Cerebellum (tissue), 4 donors: ENCODE measurements at places on chromosomes 6 and 20. TPM values are rescaled to one million over a fixed set of nuclear protein-coding genes. Genes with fewer than 3 reads are reported as not detected.
A peak's percentile ranks its signal among the peaks of the same experiment; 100 is the strongest.

Gene RGS17
- total RNA-seq, result 60.7 TPM

DNA sequence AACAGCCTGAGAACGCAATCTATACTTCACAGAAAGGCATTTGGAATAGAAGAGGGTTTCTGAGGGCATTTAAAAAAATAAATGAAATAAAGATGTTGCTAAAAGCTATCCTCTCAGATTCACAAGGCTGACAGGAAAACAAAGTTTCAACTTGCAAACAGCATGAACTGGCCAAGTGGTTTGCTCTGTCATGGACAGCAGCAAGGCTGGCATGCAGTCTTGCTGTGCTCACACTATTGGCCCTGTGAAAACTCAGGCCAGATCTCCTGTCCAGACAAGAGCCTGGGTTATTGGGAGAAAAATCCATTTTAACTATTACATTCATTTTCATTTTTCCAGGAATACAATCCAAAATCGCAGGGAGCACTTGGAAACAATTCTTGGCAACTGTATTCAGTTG lies 506.2 kb upstream of the SLC35B3 start:
- DNase-seq, result no peak

- DNase-seq, result no peak
Observed at GRCh38 chr6:89927264-89927663, 33.0 kb downstream of the GJA10 start.

- no peak for DNase-seq
Observed at GRCh38 chr6:163984124-163984936, 569.8 kb downstream of the QKI start.

- DNase-seq, result no peak
Observed at GRCh38 chr6:123904228-123904627, 100.6 kb downstream of the NKAIN2 start.

DNA sequence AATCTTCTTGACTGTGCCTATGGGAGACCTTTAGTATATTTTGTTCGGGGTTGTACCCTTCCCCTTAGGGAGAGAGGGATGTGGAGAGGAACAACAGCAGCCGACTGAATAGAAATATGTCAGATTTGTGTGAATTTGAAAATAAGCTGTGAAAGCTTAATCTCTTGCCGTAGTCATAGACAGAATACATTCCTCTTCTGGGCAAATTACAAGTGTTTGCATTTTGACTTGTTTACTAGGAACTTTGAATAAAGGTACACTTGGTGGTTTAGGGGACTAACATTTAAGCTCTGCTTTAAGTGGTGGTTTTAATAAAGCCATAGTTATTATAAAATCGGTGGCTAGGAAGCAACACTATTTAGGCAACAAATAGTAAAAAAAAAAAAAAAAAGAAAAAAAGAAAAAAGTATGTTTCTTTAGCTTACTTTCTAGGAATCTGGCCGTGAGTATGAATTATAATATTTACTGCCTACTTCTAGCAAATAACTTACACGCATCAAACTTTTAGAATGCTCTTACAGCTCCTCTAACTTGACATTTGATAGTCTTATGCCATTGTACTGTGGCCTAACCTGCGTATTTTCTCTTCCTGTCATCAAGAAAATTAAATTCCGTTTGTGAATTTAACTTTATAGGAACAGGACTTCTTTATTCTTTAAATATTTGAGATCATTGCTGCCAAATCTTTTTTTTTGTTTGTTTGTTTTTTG lies 65.1 kb downstream of the ZBTB2 start:
- DNase-seq, result no peak

- DNase-seq, result no peak
Observed at GRCh38 chr6:131954059-131954774, 3.0 kb upstream of the CCN2 start.

GRCh38 chr6:38320358-38320757 lies 319.4 kb downstream of the BTBD9 start:
- DNase-seq, result no peak

DNA sequence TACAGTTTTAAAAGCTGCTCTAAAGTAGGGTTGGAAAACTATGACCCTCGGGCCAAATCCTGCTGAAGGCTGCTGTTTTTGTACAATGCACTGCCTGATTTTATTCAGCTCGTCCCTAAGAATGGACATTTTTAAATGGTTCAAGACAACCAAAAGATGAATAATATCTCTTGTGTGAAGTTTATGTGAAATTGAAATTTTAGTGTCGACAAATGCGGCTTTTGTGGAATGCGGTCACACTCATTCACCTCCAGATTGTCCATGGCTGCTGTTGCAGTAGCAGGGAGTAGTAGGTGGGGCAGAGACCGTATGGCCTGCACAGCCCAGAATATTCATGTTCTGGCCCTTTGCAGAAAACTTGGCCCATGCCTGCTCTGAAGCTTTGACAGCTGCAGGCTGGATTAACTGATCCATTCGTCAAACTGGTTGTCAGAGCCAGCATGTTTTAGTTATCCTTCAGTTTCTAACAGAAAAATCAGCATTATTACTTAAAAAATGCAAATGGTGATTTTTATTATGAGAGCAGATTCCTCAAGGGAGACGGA lies 91.6 kb downstream of the PSMG4 start:
- no peak for DNase-seq

GRCh38 chr6:167855825-167856425 lies 29.2 kb downstream of the AFDN start:
- no peak for DNase-seq

GRCh38 chr6:150228072-150228733 lies 85.4 kb downstream of the PPP1R14C start:
- no peak for DNase-seq

DNA sequence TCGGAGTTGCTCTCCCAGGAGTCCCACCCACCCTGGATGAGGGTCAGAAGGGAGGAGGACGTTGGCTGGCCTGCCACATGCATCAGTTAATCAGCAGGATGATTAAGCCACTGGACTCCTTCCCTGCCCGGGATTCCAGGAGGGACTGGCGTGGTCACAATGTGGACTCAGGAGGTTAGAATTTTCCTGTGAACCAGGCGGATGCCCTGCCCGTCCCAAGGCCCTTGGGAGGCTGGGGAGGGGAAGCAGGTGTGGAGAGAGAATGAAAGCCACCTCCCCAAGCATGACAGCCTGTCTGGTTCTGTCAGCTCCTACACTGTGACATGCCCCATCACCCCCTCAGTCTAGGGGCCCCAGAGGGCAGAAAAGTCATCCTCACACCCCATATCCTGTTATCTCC lies 11.6 kb upstream of the ITPR3 start:
- no peak for DNase-seq

Gene GNRH2
- total RNA-seq, result not detected

Gene FOXF2
- total RNA-seq, result 2.4 TPM

Gene BTN1A1
- not detected for total RNA-seq

DNA sequence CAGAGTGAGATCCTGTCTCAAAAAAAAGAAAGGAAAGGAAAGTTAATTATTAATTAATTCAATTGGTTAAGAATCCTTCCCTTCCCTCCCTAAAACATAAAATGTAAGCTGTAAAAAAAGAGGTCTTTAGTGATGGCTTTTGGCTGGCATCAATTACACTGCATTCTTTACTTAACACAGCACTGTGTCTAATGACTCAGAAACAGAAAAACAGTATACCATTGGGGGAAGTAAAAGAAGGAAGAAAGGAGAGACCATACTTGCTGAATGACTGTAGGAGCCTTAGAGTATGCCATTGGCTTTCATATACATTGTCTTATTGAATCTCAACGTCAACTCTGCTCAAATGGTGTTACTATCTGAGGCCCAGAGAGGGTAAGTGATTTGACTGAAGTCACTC lies 18.3 kb upstream of the CITED2 start:
- DNase-seq, result no peak

DNA sequence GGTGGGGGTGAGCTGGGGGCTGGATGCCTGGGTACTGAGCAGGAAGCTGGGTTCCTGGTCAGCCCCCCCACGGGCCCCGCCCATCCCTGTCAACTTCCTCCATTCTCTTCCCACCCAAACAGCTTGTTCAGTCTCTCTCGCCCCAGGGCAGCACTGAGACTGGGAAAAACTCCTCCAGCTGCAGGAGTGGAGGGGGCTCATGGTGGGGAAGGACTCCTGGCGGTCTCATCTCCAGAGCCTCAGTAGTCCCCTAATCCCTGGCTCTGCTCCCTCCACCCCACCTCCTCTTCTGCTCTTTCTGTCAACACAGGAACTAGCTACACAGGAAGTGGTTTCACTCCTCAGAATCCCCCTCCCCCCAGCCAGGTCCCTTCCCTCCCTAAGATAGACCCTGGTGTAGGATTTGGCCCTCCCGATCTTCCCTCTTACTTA lies at the start of gene GPSM3:
GPSM3 (minus strand) TSS at position 36 of the 432 bp plus-strand sequence. CDS start 130 bp downstream, outside the sequence.
- DNase-seq, result no peak

DNA sequence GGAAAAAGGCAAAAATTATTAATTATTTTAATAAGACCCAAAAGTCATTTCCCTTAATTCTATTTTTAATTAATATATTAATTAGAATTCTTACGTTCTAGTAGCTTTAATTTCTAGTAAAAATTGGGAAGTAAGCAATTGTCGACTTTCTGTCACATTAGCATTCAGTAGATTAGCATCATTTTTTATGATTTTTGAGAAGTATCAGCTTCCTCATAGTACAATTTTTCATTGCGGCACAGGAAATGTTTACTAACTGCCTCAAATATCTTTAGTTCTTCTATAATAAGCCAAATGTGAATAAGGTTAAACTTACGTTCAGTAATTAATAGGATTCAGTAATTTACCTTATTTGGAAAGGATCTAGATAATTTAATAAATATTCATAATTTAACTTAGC lies 687.4 kb downstream of the EPM2A start:
- no peak for DNase-seq

DNA sequence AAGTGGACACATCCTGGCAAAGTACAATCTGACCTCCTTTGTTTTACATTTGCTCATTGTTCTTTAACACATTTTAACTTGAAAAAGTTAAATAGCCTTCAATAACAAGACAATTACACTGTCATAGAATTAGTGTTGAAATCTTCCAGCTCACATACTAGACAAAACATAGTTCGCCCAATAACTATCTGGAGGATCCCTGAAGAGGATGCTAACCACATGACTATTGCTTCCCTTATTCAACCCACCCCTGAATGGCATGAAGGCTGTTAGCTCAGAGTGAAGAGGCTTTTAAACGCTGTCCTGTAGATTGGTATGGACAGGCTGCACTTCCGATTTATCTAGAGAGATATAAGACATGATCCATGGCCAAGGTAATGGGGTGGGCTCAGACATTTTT lies 15.0 kb upstream of the DSE start:
- DNase-seq, result no peak

GRCh38 chr20:9705722-9706476 lies 133.0 kb downstream of the PAK5 start:
- peak; percentile 40 for DNase-seq

Gene MCM3
- total RNA-seq, result 27.2 TPM

- no peak for DNase-seq
Observed at GRCh38 chr6:14455427-14455826, 337.9 kb downstream of the CD83 start.

Gene C6orf52
- 1.5 TPM for total RNA-seq

- DNase-seq, result no peak
Observed at GRCh38 chr6:56143796-56144195, 103.6 kb downstream of the COL21A1 start.

Gene SLC16A10
- 12.1 TPM for total RNA-seq

Gene ISM1
- 0.54 TPM for total RNA-seq

DNA sequence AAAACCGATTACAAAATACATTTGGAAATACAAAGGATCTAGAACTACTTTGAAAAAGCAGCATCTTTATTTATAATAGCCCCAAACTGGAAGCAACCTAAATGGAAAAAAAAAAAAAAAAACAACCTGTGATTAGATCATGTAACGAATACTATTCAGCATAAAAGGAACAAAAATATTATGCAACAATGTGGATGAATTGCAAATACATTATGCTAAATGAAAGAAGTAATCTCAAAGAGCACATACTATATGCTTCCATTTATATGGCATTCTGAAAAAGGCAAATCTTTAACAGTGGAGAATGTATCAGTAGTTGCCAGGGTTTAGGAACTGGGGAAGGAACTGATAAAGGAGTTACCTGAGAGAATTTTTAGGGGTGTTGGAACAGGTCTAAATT lies 28.9 kb downstream of the IRAK1BP1 start:
- no peak for DNase-seq

DNA sequence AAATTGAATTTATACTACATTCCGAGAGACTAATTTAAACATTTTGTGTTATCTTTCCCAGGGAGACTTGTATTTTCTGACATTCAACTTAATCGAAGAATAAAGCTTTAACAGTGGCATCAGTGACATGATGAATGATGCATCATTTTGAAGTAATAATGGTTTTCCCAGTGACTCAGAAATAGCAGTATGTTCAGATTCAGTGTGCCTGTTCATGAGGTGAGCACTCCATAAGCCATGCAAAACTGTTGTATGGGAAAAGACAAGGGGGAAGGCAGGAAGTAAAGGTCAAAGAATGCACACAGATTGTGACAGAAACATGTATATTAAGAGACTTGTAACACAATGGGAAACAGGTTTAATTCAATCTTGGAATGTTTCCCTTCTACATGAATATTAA lies 1348.2 kb upstream of the GJE1 start:
- no peak for DNase-seq

Gene TGM2
- 10.8 TPM for total RNA-seq

GRCh38 chr20:35196313-35196712 lies 24.4 kb downstream of the PROCR start:
- DNase-seq, result no peak

DNA sequence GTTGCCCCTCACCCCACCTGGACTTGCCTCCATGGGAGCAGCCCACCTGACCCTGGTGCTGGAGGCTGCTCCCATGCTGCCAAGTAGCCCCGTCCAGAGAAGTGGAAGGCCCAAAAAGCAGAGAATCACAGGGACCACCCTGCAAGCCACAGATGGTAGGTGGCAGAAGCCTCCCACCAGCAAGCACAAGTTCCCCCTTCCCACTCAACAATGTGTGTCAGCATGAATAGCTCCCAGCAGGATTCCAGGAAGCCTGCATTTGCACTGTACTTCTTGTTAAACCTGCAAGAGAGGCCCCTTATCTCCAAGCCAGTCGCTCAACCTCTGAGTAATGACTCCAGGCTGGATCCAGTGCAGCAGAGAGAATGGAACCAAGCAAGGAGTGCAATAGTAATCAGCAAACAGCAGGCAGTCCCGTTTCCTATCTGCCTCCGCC lies 180.8 kb upstream of the CST7 start:
- DNase-seq, result no peak

Gene INSM1
- 32.0 TPM for total RNA-seq

Gene HBS1L
- 77.2 TPM for total RNA-seq

DNA sequence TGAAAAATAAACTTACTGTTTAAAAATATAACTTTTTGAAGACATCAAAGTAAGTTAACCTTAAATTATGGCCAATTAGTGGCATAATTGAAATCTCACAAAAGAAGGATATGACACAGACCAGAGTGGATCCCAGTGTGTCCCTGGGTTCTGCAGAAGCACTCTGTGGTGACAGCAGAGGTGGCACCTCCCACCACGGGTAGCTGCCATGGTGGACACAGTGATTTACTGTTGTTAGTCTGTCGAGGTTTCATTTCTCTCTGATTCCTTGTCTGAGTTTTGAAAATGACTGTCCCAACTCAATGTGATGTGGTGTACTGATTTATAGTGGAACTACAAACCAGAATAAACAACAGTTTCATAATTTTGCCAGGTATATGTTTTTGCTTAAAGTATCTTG lies 76.5 kb downstream of the TULP4 start:
- DNase-seq, result no peak

Gene PRIM2
- total RNA-seq, result 26.1 TPM
